ENCODE measurements at places on chromosomes 2 and 18.

DNA sequence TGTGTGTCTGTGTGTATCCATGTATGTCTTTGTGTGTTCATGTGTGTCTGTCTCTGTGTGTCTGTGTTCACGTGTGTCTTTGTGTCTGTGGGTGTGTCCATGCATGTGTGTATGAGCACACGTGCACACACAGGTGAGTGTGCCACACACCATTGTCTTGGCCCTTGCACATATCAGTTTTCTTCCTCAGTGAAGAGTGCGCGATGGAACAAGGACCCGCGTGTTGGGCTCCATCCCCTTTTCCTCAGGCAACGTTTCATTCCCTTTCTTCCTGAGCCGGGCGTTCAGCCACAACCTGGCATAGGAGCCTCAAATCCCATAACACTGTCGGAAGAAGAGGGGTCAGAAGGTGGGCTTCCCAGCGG is 74.3 kb downstream of the PTGR3 start:
- no peak for DNase-seq

- DNase-seq: no peak
Measured at GRCh38 chr2:150388289-150388625, 99.2 kb downstream of the RND3 start.

GRCh38 chr2:239042046-239042445 is 194.2 kb downstream of the TWIST2 start:
- DNase-seq: no peak

DNA sequence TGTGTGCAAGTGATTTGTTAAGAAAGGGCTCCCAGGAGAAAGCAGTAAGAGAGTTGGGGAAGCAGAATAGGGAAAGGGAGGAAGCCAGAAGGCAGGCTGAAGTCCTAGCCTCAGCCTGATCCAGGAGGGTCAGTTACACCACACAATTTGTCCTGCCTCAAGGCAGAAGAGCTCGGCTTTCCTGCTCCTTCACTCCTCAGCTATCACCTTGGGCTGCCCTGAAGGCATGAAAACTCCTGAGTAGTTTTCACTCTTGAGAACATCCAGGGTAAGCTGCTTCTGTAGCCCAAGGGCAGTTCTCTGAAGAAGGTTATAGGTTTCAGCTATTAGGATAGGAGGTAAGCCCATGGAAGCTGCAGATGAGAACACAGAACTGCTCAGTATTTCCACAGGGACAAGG is 47.4 kb upstream of the ANKRD44 start:
- no peak for DNase-seq

GRCh38 chr2:168611091-168611490 is 155.0 kb downstream of the CERS6 start:
- DNase-seq: no peak

- DNase-seq: no peak
Measured at GRCh38 chr2:173521450-173522192, 166.9 kb downstream of the CDCA7 start.

DNA sequence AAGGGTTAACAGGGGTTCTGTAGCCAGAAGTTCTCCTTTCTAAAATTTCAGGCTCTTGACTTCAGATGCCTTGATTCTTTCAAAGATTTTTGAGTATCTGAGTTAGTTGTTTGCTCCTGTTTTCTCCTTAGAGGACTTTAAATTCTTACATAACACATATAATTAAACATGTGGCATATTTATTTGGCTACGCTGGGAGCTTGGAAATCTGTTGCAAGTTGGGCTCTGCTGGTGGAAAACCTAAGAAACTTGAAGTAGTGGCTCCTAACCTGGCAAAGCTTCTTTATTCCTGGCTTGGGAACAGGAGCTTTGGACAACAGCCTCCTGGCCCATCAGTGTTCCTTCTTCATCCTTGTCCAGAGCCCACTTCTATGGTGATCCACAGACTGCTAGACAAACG is 72.6 kb downstream of the VIT start:
- DNase-seq: no peak

DNA sequence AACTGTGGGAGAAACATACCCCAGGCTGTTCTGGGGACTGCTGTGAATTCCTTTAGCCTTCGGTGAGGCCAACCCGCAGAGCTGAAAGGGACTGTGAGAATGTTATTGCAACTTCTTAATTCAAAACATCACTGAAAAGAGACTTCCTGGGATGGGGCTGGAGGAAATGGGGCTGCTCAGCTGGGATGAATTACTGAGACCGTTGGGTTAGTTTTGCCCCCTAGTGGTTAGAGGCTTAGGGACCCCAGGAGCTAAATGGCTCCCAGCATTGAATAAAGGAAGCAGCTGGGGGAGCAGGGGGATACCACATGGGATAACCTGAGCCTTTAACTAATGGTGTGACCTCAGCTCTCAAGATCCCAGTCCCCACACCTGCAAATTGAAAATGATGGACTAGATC is 941.1 kb upstream of the FANCL start:
- no peak for DNase-seq

DNA sequence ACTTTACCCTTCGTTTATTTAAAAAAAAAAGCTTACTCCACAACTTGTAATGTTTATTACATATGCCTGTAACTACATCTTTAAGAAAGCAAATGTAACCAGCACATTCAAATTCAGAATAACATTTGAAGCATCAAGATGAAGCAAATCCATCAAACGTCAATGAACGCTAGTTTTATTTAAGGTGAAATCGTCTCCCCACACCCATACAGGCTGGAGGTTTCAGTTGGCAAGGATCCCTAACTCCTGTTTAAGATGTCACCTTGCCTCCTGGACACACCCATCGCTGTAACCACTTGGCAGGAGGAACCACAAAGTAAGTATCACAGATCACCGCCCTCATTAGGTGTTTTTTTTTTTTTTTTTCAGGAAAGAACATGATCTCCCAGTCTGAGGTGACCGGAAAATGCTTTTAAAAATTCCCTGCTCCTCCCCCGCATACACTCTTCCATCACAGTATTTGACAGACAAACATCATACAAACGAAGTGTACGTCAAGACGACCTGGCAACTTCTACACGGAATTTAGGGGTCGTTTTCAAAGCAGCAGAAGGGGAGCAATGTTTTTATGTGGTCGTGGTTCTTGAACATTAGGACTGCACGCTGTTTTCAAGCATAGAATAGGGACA is 19.7 kb upstream of the STPG4 start:
- DNase-seq: no peak

- DNase-seq: no peak
Measured at GRCh38 chr2:44777537-44777936, 164.0 kb upstream of the SIX3 start.

- DNase-seq: no peak
Measured at GRCh38 chr2:145323512-145323911, 803.6 kb upstream of the ZEB2 start.

DNA sequence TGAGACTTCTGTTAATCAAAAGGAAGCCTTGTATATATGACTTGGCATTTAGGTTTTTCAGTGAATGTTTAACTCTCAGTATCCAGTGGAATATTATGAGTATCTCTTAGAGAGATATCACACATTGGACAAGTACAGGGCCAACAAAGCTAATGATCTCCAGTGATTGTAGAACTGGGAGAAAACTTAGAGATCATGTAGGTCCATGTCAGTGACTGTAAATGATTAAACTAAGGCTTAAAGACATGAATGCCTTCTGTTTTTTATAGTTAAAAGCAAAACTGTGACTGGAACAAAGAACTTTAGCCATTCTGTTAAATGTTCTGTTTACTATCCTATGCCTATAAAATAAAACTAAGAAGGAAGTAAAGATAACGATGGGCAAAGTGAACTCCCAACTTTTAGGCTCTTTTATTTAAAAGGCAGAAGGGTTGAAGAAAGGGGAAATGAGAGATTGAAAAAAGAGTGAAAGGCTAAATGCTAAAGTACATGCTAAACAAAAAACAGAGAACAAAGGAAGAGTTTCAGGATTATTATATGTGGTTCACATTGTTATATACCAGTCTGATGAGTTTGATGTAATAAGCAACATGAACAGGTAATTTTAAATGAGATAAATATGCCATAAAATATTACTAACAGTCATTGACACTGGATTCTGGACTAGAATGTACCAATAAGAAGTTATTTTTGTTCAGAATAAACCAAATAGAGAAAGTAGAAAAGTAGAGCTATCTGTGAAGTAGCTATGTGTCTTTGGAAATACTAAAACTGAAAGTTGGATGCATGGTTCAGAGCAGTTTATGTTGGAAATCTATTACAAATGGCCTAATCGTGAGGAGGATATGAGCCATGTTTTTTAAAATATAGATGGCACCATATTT is 37.1 kb upstream of the TNFRSF11A start:
- no peak for DNase-seq

- DNase-seq: no peak
Measured at GRCh38 chr2:54482715-54483114, 26.6 kb downstream of the SPTBN1 start.

DNA sequence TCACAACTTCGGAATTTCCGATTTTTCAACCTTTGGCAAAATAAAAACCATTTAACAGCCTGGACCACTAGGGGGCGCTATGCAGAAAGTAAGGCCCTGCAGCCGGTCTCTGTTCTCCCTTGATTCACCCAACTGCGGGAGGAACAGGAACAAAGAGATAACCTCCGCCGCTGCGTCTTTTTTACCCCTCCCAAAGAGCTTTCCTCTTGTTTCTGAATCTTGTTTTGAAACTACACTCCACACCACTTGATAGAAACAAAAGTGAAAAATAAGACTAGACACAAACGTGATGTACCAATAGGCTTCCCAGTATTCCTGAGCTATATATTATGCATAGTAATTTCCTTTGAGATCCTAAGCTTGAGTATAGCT is 231.2 kb downstream of the MYO3B start:
- DNase-seq: peak; percentile 56

DNA sequence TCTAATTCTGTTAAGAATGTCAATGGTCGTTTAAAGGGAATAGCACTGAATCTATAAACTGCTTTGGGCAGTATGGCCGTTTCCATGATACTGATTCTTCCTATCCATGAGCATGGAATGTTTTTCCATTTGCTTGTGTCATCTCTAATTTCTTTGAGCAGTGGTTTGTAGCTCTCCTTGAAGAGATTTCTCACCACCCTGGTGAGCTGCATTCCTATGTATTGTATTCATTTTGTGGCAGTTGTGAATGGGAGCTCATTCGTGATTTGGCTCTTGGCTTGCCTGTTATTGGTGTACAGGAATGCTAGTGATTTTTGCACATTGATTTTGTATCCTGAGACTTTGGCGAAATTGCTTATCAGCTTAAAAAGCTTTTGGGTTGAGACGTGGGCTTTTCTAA is 38.3 kb upstream of the WDR75 start:
- no peak for DNase-seq

DNA sequence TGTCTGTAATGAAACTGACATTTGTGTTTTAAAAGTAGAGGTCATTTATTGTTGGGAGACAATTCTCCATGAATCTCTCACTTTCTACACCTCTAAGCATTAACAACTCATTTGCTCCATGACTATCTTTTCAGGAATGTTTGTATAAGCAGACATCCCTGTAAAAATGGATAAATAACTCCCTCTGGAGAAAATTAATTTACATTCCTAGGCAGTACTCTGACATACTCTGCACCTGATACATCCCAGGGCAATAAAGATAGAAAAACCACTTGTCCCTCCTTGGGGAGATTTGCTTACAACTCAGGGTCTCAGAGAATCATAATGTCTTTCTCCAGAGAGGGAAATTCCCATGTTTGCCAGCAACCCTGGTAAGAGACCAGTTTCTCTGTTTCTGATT is 1037.7 kb upstream of the SLC39A10 start:
- DNase-seq: no peak

GRCh38 chr2:223563462-223563861 is 38.7 kb downstream of the SCG2 start:
- no peak for DNase-seq

- DNase-seq: no peak
Measured at GRCh38 chr18:45733535-45733934, 9.6 kb downstream of the SLC14A1 start.

DNA sequence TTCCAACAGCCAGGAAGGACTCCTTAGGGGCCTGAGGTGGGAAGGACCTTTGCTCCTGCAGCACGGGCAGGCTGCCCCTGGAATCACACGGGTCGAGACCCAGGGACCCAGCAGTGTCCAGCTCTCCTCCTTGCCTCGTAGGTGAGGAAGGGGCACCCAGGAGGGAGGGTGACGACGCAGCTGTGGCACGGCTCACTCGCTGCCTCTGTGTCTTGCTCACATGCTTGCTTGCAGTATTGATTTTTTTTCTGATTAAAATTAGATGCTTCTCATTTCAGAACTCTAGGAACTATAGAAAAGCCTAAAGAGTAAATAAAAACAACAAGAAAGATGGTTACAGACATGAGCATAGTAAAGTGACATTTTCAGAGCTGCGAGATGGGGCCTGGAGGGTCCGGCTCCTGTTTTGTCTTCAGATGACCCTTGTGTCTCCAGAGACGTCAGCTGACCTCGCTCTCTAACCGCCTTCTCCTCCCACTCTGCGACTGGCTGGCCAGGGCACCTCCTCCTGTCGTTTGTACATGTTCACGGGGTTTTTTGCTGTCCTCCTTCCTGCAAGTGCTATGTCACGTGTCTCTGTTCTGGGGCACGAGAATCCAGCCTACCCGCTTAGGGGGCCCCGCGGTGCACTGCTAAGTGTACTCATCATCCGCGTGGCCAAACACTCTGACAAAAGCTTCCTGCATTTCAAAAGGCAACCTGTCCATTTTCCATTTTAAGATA is 65.7 kb upstream of the ZNF236 start:
- no peak for DNase-seq

DNA sequence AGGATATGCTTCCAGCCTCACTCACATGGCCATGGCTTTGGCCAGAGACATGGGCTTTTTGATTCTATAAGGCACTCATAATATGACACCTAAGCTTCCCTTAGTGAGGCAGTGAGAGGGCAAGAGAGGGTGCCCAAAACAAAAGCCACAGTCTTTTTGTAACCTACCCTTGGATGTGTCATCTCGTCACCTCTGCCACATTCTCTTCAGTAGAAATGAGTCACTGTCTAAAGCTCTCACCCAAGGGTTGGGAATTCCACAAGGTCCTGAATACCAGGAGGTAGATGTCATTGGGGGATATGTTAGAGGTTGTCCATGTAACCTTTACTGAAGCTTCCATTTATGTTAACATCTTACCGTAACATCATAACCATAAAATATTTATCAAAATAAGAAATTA is 108.4 kb downstream of the ALMS1 start:
- DNase-seq: no peak

DNA sequence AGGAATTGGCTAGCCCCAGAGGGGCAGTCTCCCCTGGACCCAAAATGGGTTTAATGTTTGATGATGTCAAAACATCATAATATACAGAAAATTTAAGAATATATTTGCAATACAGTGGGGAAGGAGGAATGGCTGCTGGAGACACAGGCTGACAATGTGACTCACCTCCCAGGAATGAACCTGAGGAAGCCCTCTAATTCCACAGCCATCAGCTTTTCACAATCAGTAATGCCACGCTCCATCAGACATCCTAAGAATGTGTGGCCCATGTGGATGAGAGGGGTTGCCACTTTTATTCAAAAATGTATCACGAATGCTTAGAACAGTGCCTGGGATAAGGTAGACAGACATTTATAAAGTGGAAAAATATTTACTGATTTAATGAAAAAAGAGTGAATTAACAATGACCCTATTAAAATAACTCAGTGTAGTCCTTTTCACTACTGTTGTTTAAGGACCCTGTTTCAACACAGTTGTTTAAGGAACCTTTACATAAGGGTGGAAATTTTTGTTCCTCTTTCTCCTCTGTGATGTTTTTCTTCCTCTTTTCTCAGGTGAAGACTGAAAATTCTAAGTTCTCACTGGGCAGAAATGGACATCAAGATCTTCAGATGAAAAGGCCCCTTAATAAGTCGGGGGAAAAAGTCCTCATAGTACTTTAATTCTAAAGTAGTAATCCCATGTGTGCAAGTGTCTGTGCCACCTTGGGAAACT is 17.5 kb upstream of the TMEM163 start:
- DNase-seq: no peak

GRCh38 chr2:14194233-14194632 is 438.3 kb upstream of the LRATD1 start:
- DNase-seq: no peak

- DNase-seq: no peak
Measured at GRCh38 chr2:149799013-149799705, 211.6 kb upstream of the MMADHC start.
